ENCODE measurements at places on chromosomes 11 and 22.

GRCh38 chr11:134532131-134532920, 120.3 kb upstream of the B3GAT1 start:
- no peak for ATAC-seq

GRCh38 chr22:48242461-48242864, 1480.0 kb downstream of the TBC1D22A start:
- no peak for ATAC-seq

GRCh38 chr11:10204021-10204420, 90.0 kb downstream of the SBF2 start:
- no peak for ATAC-seq

- ATAC-seq: no peak
These were observed 12.4 kb downstream of the ACO2 start for GRCh38 chr22:41481131-41481830.

GRCh38 chr22:19175026-19175601, 3.4 kb downstream of the SLC25A1 start:
- ATAC-seq: no peak

DNA sequence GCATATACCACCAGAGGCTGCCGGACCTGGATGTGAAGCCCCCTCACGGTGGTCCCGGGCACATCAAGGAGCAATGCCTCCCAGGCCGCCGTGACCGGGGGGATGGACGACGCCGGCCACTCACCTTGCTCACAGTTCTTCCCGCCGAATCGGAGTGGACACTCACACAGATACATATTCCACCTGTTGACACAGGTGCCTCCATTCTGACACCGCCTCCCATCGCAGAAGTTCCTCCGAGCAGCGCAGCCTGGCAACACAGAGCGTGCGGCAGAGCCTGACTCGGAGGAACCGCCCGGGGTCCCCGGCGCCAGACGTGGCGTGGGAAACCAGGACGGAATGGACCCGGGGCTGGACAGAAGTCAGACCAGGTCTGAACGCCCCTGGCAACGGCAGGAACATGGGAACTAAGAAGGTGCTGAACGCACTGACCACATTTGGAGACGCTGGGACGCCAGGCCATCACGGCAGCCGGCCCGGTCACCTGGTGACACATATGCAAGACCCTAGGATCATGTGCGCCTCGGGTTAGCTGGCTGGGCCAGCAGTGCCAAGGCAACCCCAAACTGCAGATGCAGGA, 74.2 kb downstream of the TRMU start:
- no peak for ATAC-seq

DNA sequence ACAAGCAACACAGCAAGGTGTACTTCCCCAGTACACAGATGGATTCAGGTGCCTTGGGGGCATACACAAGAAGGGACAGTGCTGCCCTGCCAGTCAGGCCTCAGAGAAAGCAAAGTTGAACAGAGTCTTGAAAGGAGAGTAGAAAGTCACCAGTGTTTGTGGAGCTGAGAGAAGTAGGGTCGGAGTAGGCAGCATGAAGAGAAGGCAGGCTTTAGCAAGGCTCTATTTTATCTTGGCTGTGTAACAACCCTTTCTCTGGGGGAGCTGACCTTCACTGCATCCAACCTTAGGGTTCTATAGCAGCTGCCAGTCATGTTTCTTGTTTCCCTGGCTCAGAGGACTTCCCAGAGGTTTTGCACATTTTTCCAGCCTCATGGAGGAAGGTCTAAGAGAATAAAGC, 77.4 kb upstream of the BLID start:
- ATAC-seq: no peak

DNA sequence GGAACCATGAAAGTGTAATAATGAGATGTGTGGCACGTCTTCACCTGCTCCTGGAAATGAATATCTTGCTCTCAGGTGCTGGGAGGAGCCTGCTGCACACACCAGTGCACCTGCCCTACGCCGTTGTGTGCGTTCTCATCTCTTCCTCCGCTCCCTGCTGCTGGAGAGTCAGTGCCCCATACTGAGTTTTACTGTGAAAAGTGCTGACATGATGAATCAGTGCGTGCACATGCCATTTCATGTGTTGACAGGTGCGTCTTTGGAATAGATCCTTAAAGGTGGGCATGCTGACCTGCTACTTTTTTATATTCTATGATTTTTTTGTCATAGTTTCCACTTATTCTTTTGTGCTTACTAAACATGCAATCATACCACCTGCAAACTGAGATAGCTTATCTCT, 1015.8 kb downstream of the BRD1 start:
- no peak for ATAC-seq

- ATAC-seq: no peak
These were observed 463.3 kb downstream of the BUD13 start for GRCh38 chr11:116309446-116309845.

- no peak for ATAC-seq
These were observed 10.2 kb upstream of the P4HA3 start for GRCh38 chr11:74321487-74322188.

DNA sequence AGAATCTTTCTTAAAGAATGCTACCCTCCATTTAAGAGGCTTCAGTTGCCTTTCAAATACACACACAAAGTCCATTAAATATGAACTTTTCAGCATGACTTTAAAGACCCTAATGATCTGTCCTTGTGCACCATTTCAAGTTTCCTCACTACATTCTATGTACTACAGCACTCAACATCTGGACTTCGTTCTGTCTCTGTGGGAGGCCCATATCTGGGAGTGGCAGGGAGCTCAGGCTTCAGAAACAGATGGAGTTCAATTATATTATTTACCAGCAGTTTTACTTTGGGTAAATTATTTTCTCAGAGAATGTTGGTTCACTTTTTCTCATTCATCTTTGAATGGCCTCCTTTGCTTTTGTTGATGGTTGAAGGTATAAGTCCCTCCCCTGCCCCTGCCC, 67.4 kb downstream of the ANO3 start:
- no peak for ATAC-seq

DNA sequence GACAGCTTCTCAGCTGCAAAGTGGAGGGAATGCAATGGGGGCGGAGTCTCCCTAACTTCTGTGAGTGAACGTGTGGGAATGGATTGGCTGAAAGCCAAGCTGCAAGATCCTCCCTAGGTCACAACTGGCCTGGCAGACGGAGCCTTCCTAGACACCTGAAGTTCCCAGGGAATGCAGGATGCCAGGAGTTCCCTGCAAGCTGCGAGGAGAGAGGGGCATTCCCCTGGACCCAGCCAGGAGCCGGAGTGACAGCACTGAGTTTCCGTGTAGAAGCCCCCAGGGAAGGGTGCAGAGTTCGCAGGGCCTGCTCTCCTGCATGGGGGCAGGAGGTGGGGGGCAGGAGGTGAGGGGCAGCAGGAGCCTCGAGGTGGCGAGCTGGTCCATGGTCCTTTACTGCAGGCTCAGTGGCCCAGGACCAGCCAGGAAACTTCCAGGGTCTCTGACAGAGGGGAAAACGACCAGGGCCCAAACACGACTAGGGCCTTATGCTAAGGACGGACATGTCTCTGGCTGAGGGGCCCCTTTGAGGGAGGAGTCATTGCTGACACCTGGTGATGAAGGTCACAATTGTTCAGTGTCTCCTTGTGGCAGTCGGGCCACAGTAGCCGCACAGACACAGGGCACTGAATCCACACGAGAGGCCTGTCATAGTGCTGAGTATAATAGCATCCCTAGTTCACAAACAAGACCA, 141.4 kb downstream of the FBXO7 start:
- no peak for ATAC-seq

GRCh38 chr11:111745719-111746504, 20.3 kb downstream of the PPP2R1B start:
- ATAC-seq: peak; percentile 53

- peak; percentile 63 for ATAC-seq
These were observed 24.6 kb downstream of the MB start for GRCh38 chr22:35592418-35592967.

DNA sequence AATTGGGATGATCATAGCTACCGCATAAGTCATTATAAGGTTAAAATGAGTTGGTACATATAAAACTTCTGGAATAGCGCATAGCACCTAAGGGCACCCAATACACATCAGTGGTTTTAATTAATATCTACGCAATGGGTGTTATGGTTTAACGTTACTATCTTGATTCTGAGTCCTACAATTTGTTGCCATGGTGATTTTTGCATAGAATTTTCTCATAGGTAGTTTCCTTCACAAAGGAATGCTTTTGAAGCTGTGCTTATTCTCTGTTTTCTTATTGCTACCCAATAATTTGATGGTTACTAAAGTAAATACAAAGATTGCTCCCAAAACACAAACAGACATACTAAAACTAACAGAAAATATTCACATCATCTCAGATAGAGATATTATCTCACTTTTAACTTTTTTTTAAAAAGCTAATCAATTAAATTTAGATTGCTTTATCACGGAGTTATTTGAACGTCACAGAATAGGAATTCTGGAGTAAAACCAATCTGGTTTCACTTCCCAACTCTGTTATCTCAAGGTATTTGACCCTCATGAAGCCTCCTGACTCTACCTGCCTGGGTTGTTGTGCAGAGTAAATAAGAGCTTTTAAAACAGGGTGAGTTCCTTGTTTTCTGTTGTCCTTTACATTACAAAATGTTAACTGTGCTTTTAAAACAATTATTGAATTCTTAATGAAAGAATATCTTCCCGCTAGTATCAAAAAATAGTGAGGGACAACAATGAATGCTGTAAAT, 635.5 kb upstream of the CCDC90B start:
- no peak for ATAC-seq

- no peak for ATAC-seq
These were observed 30.3 kb downstream of the UVRAG start for GRCh38 chr11:75845324-75845723.

- ATAC-seq: peak; percentile 84
These were observed 197.2 kb upstream of the ANO3 start for GRCh38 chr11:26134481-26135355.

DNA sequence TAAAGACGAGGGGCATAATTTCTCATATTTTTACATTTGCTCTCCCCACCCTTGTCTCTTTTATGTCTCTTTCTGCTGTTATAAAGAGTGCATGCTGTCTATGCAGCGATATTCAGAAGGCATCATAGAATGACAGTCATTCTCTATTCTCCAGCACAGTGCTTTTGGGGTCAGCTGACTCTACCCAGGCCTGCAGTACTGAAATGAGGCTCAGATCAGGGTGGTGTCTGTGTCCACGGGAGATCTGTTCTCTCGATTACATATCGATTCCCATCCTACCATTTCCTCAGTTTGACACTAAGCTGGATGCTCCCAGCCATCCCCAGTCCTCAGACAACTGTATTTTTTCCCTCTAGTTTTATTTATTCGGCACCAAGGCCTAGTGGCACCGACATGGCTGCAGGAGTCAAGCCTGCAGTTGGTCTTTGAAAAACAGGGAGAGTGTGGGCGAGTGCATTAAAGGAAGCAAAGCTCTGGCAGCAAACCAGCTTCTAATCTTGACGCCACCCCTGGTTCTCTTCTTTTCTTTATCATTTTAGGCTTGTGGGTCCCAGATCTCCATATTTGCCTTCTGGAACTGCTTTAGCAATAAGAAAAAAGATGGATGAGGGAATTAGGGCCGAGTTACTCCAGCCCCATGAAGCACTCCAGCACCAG, 71.6 kb upstream of the PICALM start:
- ATAC-seq: no peak

GRCh38 chr22:48498526-48499331, 1328.9 kb downstream of the BRD1 start:
- ATAC-seq: no peak

DNA sequence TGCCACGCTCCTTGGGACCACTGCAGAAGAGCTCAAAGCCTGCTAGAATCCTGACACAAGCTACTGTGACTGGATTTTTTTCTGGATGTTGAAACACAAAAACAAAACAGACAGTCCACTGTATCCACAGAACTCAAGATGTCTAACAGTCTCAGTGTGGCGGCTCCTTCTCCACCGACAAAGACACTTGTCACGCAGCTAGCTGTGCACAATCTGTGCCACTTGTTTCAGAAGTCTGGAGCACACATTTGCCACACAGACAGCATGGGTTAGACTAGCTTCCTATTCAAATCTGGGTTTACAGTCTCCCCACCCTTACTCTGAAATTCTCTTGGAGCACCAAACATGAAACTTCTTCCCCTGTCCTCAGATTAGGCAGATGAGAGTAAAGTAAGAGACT, 99.2 kb downstream of the GALNT18 start:
- ATAC-seq: no peak

GRCh38 chr11:130188585-130189347, 29.2 kb downstream of the ST14 start:
- ATAC-seq: no peak

DNA sequence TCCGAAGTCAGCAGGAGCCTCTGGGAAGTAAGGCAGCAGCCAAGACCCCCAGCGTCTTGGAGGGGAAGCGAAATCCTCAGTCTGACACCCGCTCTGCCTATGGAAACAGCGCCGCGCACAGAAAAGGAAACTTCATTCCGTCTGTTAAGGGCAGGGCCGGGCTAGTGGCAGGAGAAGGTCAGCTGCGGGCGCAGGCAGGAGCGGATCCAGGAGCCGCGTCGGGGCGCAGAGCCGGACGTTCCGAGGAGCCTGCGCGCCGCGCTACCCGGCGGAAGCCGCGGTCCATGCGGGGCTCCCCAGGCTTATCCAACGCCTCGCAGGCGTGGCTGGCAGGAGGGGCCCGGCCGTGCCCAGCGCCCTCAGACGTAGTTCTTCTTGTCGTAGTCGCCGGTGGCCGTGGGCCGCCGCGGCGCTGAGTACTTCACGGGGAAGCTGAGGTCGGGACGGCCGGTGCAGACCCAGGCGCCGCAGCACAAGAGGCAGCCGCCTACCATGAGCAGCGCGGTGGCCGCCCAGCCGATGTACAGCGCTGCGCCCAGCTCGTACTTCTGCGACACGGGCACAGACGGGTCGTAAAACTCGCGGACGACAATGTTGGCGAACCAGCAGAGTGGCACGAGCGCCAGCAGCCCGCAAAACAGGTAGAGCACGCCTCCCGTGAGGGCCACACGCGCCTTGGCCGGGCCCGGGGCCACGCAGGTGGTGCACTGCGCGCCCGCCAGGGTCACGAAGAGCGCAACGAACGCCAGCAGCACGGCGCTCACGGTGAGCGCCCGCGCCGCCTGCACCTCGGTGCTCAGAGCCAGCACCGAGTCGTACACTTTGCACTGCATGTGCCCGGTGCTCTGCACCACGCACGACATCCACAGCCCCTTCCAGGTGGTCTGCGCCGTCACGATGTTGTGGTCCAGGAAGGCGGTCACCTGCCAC, 705 bp downstream of the CLDN5 start:
- ATAC-seq: peak; percentile 40

- no peak for ATAC-seq
These were observed 53.4 kb upstream of the CRYBB3 start for GRCh38 chr22:25146307-25146706.

GRCh38 chr11:126878913-126879482, 121.6 kb downstream of the KIRREL3 start:
- ATAC-seq: no peak

- no peak for ATAC-seq
These were observed 87.1 kb upstream of the YWHAH start for GRCh38 chr22:31857247-31857646.

- ATAC-seq: no peak
These were observed 8.8 kb upstream of the SIDT2 start for GRCh38 chr11:117169736-117170135.
